MG63 (cell line): ENCODE measurements at places on chromosomes 1 and 21. TPM values are rescaled to one million over a fixed set of nuclear protein-coding genes. Genes with fewer than 3 reads are reported as not detected.

Gene PYHIN1
- not detected in 2 replicates for total RNA-seq

DNA sequence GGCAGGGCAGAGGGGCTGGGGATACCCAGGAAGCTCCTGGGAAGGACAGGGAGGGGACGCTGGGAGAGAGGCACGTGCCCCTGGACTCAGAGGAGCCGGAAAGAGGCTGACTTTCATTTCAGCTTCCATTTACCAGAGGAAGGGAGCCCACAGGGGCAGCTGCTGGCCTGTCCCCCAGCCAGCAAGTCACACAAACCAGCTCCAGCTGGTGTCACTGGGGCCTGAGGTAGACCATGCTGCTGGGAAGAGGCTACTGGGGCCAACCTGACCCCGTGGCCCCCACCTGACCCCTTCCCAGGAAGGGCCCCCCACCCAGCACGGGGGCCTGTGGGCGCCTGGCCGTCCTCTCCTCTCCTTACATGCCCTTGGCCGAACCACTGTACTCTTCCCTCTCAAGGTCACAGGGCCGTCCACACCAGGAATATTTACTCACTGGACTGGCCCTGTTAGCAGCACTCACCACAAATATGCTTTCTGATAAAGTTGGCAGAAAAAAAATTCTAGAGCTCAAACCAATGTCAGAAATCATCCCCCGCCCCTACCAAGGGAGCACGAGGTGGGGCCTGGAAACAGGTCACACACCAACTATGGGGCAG lies 110.5 kb downstream of the CASZ1 start:
- no peak for DNase-seq

DNA sequence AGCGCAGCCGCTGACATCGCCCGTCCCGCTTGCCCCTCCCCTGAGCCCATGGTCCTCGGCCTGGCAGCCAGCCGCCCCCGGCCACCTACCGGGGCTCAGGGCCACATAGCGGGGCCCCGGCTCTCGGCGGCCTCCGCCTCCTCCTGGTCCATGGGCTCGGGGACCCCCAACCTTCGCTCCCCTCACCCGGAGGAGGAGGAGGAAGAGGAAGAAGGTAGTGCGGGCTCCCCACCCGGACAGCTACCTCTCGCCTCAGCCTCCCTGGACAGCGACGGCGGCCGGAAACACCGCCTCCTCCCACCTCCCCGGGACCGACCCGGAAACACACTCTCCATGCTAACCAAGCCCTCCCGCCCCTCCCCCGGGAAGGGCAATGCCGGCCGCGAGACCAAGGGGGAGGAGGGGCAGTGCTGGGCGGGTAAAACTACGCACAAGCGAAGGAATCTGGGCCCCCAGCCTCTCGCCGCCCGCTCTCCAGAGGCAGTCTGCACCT lies at the start of gene KIAA0319L:
TSS of gene KIAA0319L (minus strand) at position 286 of the 493 bp plus-strand sequence. CDS start 2,912 bp downstream, outside the sequence.
- DNase-seq: peak; percentile 77

- DNase-seq: no peak
Observed at GRCh38 chr1:23590058-23590783, 30.9 kb upstream of the ID3 start.

DNA sequence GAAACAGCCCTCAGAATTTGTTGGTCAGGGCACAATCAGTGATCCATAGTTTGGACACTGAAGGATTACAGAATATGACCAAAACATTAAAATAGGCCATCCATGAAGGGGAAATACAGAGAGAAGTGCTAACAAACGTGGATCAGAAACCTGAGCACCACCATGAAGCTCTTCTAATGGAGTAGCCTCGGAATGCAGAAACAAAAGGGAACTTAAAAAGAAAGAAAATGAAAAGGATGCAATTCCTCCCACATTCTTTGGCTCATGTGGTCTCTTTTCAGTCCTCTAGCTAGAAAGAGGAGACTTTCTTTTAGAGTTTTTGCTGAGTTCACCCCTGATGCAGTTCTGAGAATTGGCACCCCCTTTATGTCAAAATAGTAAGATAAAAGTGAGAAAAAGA lies 989.8 kb upstream of the B3GALT2 start:
- no peak for DNase-seq

Gene DPH2
- total RNA-seq: 20.7 and 44.0 TPM in 2 replicates

DNA sequence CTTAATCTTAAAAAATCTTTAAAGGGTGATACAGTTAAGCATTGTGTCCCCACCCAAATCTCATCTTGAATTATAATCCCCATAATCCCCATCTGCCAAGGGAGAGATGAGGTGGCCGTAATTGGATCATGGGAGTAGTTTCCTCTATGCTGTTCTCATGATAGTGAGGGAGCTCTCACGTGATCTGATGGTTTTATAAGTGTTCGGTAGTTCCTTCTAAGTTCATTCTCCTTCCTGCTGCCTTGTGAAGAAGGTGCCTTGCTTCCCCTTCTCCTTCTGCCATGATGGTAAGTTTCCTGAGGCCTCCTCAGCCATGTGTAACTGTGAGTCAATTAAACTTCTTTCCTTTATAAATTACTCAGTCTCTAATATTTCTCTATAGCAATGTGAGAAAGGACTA lies 10.7 kb downstream of the DHRS3 start:
- no peak for DNase-seq

DNA sequence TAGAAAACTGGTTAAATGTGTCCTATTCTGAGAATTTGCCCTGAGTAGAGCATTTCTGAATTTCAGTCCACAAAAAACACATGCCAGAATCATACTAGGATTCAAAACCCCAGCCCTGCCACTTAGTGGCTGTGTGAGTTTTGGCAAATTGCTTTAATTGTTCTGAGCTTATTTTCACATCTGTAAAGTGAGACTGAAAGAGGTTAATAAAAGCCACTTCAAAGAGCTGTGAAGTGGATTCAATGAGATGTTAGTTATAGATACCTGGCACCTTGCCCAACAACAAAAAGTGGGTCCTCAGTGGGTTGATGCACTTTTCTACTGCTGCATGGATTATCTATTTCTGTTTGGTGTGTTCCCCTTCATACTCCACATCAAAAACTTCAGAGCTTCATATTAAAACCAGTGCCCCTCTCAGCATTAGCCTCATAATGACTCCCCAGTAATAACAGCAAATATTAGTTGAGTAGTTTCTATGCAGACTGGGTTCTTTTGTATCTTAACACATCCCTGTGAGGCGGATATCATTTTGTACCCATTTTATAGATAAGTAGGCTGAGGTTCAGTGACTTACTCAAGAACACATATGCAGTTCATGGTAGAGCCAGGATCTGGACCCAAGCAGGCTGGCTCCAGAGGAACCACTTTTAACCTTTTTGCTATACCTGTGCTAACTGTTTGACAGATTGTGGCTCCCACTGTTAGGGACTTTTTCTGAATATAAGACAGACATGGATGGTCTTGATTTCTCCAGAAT lies 14.2 kb upstream of the ADORA3 start:
- no peak for DNase-seq

Gene CXADR
- 0.12 and 2.7 TPM in 2 replicates for total RNA-seq

DNA sequence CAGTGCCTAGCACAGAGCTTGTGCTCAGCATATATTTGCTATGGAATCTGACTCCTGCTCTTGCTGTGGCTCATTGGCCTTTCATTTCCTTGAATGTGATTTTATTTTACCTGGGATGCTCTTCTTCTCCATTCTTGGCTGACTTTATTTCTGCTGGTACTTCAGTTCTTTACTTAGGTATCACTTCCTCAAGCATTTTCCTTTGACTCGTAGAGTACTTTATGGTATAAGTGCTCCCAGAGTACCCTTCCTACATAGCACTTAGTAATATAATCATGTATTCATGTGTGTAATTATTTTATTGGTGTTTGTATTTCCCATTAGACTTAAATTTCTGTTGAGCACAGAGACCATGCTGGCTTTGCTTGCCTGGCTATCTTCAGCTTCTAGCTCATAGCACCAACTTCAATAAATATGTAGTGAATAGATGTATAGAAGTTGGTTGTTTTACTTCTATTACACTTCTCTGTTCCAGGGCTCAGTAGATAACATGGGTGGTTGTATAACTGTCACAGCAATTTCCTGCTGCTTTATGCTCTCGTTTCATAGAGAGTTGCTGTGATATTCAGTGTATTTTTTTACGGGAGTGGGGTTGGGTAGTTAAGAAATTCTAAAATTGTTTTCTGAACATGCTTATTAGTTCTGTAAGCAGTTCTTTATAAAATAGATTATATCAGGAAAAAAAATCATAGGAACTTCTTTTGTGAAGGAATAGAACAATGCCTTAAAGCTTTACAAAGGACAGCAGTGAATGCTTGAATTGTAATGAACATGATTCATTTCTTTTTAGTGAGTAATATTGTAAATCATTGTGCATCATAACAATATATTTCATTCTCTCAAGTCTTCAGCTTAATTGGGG lies 112.2 kb downstream of the NEK7 start:
- DNase-seq: no peak

- no peak for DNase-seq
Observed at GRCh38 chr1:113592230-113592629, 167.1 kb downstream of the PHTF1 start.

DNA sequence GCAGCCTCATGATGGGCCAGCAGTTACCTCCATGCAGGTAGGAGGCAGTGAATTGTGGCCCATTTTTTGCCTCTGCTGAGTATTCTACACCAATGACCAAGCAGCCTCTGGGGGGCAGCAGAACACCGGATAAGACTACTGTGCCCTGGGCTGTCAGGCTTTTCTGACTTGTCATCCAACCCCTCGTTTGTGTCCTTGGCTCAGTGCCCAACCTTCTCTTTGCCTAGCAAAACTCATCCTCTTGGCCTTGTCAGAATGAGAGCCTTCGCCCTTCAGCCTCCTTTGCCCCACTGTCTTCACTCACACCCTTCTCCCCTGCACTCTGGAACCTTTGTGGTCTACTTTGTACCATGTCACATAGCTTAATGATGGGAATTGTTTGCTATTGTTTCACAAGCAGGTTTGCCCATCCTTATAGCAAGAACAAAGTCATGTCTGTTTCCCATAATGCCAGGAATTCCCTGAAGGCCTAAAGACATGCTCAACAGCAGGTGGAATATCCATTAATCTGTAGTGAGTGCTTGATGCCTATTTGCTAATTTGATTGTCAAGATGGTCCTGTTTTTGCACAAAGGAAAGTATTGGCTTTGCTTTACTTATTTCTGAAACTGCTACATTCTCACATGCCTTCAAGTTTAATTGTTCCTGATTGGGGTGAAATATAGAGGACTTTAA lies 255.9 kb downstream of the HHAT start:
- peak; percentile 71 for DNase-seq

DNA sequence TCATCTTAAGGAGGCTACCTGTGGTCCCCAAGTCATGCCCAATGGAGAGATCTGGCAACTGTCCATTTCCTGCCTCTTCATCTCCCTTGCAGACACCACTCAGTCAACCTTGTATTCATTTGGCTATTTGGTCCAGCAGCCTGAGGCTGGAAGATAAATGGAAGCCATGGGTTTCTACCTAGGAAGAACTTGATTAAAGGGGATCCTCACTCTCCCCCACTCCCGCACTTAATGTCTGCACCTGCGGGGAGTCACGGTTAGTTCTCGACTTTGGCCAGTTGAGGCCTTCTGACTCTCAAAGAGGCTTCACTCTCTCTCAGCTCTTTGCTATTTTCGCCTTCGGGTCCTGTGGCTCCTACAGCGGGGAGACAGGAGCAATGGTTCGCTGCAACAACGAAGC lies 8.4 kb upstream of the ATXN7L2 start:
- no peak for DNase-seq

Gene C1QC
- total RNA-seq: not detected in 2 replicates

DNA sequence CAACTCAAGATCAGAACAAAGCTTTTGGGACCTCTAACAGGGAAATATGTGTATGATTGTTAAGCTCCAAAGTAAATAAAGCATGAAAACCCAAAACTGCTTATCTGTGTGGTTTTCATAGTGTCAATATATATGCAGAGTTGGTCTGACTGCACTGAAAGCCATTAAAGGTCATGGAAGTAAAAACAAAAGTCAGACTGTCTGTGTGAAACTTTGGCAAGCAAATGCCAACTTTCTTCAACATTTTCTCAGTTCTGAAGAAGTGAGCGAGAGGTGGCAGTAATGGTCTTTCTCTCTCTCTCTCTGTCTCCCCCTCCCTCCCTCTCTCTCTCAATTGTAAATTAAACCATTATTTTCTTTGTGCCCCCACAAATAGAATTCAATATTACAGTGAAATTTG lies 100.1 kb upstream of the S1PR1 start:
- DNase-seq: no peak

GRCh38 chr1:56911098-56911938 lies 54.5 kb downstream of the C8B start:
- DNase-seq: peak; percentile 46

GRCh38 chr1:17658837-17659236 lies 96.3 kb upstream of the ACTL8 start:
- DNase-seq: no peak

GRCh38 chr21:45870421-45870820 lies 111.1 kb upstream of the COL6A1 start:
- no peak for DNase-seq

GRCh38 chr1:15073799-15074308 lies 79.7 kb upstream of the TMEM51 start:
- DNase-seq: no peak

DNA sequence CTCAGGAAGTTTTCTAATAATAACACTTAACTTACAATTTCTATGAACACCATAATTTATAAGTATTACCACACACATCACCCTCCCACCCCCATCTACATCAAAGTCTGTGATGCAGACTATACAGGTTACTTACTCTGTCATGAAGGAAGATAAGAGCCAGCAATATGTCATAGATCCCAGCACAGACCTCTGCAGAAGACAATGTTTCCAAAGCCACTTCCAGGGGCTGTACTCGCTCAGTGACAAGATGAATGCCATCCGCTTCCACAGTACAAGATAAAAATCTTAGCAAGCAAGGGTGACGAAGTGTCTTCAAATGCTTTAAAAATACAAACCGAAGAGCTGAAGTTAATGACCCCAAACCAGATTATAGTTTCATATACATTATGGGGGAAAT lies 15.2 kb downstream of the SCYL3 start:
- DNase-seq: no peak

Gene PRAMEF7
- not detected in 2 replicates for total RNA-seq

DNA sequence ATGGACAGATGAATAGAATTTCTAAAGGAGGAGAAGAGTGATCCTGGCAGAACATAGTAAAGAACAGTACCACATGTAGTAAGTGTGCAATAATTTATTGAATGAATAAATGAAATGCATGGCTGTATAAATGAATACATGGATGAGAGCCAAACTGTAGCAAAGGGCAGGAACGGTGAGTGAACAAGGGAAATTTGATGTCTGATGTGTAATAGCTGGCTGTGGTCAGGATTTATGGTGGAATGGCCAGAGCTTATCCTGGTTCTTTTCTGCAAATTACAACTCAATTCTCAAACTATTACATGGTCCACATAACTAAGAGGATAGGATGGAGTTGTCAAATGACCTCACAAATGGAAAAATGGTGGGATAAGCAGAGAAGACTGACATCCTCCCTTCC lies 43.2 kb upstream of the ARHGAP29 start:
- no peak for DNase-seq

- DNase-seq: peak; percentile 6
Observed at GRCh38 chr1:243628476-243628907, 221.6 kb downstream of the AKT3 start.
